Activated CD4-positive, CD25-positive, alpha-beta regulatory T cell (primary cell): ENCODE measurements at places on chromosomes 6 and 20.

DNA sequence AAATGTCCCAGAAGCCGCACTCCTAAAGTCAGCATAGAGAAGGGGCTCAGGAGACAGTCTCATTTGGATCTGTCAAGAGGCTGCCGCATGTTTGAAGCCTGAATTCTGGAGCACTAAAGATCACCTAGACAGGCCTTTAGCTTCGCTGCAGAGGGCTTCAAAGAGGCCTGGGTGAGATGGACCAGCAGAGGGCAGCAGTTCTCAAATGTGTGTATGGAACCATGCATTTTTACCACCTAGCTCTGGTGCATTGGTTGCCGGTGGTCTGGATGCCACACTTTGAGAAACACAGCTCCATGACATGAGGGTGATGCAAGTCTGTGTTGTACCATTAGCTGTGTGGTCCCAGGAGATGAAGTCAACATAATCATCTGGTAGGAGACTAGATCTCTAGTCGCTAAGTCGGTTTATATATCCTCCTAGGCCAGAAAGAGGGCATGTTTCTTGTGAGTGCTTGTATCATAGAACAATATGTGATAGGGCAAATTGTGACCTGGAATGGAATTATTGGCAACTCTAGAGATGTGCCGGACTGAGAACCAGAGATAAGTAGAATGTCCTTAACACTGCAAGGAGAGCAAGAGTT, 64.8 kb downstream of the KIAA0319 start:
- DNase-seq, result peak; percentile 44

- no peak for DNase-seq
Observed at GRCh38 chr6:136552054-136552453, 1.8 kb upstream of the MAP7 start.

DNA sequence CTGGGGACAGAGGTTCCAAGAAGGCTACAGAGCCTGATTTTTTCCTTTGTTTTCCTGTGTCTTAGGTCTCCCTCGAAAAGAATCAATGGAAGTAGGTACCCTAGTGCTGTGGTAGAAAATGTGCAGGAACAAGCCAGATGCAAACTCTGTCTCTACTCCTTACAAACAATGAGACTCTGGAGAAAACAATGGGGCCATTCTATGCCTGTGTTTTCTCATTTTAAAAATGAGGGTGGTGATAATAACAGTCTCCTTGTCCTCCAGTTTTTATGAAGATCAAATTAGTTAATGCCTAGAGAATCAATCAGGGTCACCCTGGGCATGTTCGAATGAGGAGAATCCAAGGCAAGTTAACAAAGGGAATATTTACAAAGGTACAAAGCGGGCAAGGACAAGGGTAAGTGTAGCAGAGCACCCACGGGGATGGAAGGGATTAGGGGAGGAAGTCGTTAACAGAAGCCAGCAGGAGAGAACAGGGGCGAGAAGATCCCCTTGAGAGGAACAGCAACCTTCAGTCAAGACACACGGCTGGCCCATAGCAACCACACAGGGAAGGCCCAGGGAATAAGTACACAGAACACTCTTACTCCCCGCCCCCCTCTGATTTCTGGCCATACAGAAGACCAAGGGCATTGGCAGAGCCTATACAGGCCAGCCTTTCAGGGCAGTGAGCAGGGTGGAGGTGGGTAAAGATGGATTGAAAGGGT, 342.8 kb downstream of the PTPRT start:
- DNase-seq, result no peak

DNA sequence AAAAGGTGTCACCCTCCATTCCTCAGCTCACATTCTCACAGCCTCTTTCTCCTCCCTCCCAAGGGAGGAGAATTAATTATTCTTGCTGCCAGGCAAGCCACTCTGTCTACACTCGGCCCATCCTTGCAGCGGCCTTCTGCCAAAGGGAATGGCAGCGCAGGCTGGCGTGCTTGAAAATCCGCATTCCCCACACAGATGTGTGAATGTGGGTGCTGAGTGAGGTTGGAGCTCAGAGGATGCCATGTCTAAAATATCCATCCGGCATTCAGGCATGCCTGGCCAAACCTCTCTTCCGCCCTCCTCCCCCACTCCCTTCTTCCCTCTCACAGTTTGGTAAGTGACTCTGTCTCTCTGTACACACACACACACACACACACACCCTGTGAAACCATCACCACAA, 27.7 kb downstream of the PNPLA1 start:
- no peak for DNase-seq

DNA sequence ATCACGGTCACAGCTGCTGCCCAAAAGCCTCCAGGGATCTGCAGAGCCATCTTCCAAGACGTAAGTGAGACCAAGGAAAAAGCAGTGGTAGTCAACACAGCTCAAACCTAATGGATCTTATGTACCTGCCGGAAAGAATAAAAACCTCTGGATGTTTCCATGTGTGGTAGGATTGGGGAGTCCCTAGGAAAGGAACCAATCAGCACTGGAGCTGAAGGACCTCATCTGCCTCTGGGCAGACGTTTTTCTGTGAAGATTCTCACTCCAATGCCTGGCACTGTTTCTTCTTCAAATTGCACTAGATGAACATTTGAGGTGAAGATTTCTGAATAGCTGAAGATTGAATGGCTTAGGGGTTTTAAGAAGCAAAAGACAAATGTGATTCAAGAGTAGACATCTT, at the start of gene HLA-DQB2:
Gene HLA-DQB2 (minus strand): TSS at position 112 of the 400 bp plus-strand sequence. CDS start 62 bp downstream, at position 50.
- no peak for DNase-seq

DNA sequence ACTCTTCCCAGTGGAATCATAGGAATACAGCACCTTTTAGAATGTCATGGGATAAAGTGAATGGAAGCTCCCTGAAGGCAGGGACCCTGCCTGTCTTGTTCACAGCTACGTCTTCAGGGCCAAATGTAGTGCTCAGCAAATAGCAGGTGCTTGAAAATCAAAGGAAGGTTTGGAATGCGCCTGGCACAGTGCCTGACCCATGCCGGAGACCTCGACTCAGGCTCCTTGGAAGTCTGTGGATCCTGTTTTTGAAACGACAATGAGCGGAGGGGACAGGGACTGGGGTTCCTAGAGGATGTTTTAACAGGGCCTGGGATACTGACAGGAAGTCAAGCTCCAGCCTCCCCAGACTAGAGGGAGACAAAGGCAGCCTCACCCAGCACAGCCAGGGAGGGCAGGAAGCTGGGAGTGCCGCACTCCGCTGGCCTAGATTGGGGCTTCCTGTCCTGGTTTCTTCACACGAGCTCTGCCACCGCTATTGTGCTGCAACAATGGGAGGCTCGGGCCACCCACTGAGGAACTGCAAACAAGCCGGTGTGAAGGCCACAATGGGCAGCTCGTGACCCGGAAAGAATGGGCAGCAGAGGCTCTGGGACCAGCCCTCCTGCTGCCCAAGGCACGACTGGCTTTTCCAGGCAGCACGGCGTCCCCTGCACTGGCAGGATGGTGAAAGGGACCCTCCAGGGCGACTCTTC, 76.7 kb downstream of the PREX1 start:
- DNase-seq, result no peak

DNA sequence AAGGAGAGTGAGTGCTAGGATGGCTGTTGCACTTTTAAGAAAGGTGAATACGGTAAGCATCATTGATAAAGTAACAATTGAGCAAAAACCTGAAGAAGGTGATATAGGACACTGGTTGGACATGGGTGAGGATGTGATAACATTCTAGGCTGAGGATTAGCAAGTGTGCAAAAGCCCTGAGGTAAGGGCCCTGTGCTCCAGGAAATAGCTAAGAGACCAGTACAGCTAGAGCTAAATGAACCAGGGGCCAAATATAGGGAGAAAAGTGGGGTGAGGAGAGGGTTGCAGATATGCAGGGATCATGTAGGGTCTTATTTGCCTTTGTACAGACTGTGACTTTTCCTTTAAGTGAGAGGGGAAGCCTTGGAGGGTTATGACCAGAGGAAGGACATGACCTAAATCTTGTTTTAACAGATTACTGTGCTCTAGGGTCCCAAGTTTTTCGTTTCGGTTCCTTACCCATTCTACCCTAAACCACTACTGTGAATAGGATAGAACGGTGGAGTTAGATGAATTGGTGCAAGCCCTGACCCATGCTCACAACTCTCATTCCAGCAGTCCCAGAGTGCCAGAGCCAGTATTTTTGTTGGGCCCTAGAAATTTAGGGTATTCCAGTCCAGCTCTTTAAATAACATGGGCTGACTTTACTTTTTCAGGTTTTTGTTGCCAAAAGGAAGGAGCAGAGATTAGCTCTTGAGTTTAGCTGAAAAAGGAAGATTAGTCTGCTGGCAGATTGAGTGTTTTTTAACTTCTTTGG, 10.7 kb downstream of the MAPK14 start:
- no peak for DNase-seq

DNA sequence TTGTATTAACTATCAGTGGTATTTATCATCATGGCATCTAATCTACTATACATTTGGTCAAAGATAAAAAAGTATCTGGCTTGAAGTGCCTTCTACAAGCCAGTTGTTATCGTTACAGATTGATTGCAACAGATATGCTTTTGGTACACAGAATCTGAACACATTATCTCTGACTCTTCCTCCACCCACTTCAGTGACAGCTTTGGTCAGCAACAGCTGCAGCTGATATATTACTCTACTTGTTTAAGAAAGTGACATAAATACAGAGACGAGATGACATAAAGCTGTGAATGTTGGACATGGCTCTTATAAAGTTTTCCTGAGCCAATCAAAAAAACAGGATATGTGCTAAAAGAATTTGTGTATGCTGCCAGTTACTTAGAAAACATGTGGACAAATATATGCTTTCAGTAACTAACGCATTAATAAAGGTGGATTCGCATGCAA, 77.6 kb downstream of the HIVEP2 start:
- DNase-seq, result no peak

GRCh38 chr20:34675561-34675960, 1.3 kb downstream of the PIGU start:
- no peak for DNase-seq

DNA sequence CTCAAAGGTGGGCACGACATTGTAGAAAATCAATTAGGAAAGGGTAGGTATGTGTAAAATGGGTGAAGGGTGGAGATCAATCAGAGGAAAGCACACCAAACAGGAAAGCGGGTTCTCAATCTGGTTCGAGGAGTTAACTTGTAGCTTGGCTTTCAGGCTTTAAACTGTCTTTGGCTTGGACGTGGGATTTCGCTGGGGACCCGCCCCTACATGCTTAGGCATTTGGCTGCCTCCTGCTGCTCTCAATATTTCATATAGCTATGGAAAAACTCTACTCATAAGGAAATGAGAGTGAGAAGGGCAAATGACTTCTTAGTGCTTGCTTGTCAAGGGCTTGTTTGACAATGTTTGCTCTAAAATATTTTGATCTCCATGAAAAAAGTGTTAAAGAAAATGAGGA, 38.1 kb upstream of the PDE7B start:
- DNase-seq, result no peak

- DNase-seq, result no peak
Observed at GRCh38 chr6:10901770-10902169, 14.9 kb downstream of the SYCP2L start.

DNA sequence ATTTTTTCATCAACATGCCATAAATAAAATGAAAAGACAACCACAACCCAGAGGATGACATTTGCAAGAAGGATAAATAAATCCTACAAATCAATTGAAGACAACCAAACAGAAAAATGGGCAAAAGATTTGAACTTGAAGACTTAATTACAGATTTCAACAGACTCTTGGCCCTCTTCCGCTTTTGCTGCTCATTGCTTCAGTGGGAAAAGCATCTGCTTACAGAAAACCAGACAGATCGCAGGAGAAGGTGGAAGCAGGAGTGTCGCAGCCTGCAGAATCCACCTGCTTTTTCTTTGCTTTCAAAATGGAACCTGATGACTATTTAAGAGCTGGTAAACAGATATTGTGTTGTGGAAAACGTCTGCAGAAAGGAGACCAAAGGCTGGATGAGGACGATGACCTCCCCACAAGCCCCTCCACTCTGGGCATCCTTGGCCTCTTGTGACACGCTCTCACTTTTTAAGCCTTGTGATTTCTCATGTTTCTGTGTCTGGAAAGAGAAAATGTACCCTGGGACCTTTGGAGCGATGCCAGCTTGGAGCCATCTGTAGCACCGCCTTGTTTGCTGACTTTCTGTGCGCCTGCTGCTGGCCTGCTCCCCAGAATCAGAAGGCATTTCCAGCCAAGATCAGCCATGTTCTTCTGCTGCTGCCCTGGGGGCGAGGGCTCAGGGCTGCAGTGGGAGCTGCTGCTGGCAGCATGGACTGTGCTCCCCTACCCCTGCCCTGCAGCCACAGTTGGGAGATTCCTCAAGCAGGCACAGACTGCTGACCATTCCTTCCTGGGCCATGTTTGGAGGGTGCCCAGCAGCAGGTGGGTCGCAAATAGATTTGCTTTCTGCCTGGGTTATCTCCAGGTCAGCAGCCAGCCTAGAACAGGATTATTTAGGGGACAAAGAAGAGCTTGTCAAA, 3.6 kb upstream of the CSTL1 start:
- no peak for DNase-seq

- no peak for DNase-seq
Observed at GRCh38 chr6:41500561-41500960, 45.6 kb upstream of the FOXP4 start.
